Sciatic nerve (tissue), 2 donors: ENCODE measurements at places on chromosomes 7 and 10. TPM values are rescaled to one million over a fixed set of nuclear protein-coding genes. Genes with fewer than 3 reads are reported as not detected.
A peak's percentile ranks its signal among the peaks of the same experiment; 100 is the strongest.

GRCh38 chr10:121838931-121839330 lies 88.9 kb downstream of the ATE1 start:
- DNase-seq = no peak

- no peak for DNase-seq
Measured at GRCh38 chr10:18659819-18660535, 746 bp downstream of the ARL5B start.

DNA sequence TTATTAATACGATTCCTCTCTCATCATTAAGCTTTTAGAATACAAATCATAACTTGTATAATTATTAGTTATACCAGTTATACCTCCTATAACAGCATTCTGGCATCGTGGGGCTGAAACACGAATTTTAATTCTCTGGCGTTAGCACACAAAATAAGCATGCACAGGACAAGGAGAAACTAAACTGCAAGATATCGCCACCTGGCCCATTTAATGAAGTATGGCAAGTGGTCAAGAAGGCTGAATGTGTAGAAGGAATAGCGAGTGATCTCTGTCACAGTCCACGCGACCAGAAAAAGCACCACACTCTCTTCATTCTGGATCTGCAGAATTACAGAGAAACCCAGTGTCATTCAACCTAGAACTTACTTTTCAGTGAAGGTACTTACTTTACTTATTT lies 18.1 kb downstream of the HACD1 start:
- DNase-seq = no peak

DNA sequence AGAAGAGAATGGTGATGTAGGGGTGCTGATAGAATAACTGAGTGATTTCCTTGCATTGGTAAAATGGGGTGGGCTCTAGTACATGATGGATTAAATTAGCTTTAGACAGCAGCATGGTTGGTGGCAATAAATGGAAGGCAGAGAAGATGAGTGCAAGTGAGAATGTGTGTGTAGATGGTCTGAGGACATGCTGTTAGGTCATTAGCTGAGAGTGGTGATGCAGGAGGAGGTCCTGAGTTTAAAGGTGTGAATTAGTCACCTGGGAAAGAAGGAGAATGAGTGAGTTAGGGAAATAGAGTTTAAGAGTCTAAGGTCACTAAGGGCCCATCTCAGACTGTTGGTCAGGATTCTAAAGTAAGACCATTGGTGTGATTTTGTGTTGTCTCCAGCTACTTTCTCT lies 17.9 kb upstream of the SEC61A2 start:
- no peak for DNase-seq

GRCh38 chr7:36281945-36282717 lies 107.5 kb upstream of the ANLN start:
- DNase-seq = no peak

DNA sequence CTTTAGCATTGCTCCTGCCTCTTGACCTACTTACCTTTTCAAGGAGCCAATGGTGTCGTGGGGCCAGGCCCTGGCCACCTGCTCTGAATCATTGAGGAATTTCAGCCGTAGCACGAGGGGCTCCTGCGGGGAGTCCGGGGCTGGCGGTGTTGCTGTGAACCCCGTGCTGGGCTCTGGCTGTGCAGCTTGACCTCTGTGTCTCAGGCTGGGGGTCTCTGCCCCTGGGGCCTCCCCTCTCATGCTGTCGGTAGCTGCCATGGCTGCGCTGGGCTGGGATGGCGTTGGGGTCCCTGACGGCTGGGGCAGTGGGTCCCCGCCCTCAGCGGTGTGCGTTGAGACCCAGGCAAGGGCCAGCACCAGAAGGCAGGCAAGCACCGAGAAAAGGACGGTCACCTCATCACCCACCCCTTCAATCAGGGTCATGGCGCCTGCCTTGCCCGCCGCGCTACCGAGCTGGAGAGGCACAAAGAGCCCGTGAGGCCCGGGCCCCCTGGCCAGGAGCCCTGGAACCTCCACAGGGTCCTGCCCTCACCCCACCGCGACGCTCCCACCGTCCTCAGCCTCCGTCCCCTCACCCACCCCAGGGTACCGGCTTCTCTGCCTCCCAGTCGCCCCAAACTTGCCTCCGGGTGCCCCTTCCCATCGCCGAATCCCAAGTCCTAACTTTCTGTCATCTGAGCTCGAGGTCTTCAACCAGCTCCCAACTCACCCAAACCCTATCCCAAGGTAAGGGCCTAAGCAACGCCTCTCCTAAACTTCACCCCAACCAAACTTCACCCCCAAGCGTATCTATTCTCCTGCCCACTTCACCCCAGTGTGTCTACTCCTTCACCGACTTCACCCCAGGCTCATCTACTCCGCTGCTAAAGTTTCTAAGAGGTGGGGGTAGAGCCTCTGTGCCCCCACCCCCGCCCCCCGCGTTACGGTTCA lies 887 bp downstream of the TMUB1 start:
- peak; percentile 66 for DNase-seq

GRCh38 chr7:80934321-80934720 lies 15.5 kb upstream of the SEMA3C start:
- no peak for DNase-seq

DNA sequence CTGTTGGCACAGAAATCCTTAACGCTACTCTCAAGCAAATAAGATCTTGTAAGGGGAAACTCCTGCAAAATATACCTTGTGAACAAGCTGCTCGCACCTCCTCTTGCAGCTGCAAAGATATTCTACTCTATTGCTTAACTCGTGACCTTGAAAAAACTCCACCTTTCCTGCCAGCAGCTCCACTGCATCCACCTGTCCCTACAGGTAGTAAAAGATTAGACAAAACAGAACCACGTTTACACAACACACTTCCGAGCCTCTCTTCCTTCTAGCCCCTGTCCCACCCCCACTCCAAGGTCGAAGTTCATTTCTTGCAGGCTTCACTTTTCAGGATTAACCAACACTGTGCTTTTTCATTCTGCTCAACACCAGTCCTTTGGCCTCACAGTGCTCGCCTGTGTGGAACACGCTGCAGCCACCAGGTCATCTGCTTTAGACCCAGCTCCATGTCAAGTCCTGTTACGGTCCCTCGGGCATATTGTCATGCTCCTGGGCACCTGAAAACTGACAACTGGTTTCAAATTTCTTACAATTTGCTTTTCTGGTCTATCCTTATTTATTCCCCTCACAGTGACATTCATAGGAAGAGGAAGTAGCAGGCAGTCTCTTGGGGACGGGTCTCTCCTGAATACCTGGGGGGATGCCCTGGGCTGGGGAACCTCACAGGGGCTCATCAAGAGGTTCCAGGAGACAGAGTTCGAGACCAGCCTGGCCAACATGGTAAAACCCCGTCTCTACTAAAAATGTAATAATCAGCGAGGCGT lies 165.8 kb upstream of the KLF14 start:
- no peak for DNase-seq

- DNase-seq = no peak
Measured at GRCh38 chr7:151115836-151116418, 29.7 kb downstream of the AGAP3 start.

DNA sequence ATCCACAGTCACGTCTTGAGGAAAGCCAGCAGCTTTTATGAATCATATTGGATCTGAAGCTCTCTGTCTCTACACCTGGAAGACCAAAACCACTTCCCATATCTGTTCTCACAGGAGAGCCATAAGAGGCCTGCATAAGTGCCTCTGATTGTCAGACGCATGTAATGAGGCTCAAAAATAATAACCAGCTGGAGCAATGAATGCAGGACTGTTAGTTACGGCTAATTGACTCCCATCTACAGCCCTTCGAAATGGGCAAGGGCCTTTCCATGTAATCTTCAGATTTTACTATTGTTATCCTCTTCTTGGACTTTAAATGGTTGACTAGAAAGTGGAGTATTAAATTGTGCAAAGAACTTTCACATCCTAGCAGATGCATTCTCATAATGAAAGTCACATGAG lies 4.4 kb upstream of the SEMA3C start:
- no peak for DNase-seq

- DNase-seq = no peak
Measured at GRCh38 chr7:84549409-84549808, 354.8 kb upstream of the SEMA3A start.

GRCh38 chr7:87833130-87833529 lies 43.0 kb downstream of the SLC25A40 start:
- DNase-seq = no peak

OPALIN gene
- not detected for total RNA-seq

CPED1 gene
- total RNA-seq = 41.9 TPM

ZNF488 gene
- 0.71 TPM for total RNA-seq
